ENCODE measurements at places on chromosomes 1 and 21.

- DNase-seq, result no peak
Measured at GRCh38 chr1:219160967-219161366, 12.7 kb upstream of the LYPLAL1 start.

GRCh38 chr1:196423612-196424011, 184.6 kb downstream of the KCNT2 start:
- DNase-seq, result no peak

DNA sequence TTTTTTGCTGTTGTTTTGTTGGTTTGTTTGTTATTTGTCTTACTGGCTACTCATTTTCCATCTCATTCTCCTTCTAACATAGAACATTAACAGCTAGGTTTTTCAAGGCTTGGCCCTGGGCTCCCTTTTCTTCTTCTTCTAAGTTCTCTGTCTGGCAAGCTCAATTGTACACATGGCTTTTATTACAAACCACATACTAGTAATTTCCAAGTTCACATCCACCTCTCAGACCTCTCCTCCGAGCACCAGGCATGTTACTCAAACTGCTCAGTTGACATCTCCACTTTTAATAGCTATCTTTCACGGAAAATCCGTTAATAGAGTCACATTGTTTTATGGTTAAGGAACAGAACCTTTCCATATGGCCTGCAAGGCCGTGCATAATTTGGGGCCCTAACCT, 736.9 kb upstream of the ADAMTS5 start:
- DNase-seq, result no peak

DNA sequence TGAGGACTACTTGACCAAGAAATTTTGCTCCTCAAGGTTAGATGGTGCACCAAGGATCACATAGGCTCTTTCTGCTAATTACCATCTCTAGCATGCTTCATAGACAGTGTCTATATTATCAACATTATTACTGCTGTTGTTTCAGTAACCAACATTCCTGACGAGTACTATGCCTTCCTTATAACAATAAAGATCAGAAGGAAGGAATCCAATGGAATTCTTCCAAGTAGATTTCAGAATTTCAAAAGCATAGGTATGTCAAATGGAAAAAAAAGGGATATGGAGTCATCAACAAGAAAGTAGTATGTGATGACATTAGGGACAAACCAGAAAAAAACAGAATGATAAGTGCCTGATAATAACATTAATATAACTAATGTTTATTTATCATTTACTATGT, 39.6 kb upstream of the LPGAT1 start:
- no peak for DNase-seq

- no peak for DNase-seq
Measured at GRCh38 chr1:31939484-31940329, 1.5 kb upstream of the PTP4A2 start.

- DNase-seq, result no peak
Measured at GRCh38 chr1:198939286-198939685, 300.4 kb downstream of the PTPRC start.

GRCh38 chr1:167150492-167150833, 56.6 kb downstream of the STYXL2 start:
- DNase-seq, result no peak

DNA sequence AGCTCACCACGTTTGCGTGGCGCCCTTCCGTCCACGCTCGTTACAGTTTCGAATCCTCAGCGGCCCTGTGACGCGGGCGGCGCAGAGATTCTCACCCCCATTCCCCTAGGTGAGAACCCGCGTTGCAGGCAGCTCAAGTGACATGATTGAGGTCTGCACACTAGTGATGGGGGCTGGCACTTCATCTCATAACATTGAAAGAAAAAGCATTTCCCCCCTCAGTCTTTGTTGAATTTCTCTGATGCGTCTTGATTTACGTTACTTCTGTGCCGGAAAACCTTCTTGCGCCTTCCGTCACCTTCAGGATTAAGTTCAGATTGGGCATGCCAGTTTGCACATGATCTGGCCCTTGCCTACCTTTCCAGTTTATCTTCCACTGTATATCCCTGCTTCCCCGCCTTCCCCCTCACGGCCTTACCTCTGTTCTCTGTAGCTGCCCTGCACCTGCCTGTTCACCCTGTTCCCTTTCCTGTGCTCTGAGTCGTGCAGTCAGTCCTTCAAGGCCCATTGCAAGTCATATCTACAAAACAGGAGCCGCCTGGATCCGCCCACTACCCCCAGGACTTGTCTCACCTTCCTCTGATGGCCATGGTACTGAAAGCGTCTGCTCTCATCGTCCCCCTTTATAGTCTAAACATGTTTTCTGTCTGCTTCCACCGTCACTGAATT, 1.1 kb downstream of the CTPS1 start:
- no peak for DNase-seq

DNA sequence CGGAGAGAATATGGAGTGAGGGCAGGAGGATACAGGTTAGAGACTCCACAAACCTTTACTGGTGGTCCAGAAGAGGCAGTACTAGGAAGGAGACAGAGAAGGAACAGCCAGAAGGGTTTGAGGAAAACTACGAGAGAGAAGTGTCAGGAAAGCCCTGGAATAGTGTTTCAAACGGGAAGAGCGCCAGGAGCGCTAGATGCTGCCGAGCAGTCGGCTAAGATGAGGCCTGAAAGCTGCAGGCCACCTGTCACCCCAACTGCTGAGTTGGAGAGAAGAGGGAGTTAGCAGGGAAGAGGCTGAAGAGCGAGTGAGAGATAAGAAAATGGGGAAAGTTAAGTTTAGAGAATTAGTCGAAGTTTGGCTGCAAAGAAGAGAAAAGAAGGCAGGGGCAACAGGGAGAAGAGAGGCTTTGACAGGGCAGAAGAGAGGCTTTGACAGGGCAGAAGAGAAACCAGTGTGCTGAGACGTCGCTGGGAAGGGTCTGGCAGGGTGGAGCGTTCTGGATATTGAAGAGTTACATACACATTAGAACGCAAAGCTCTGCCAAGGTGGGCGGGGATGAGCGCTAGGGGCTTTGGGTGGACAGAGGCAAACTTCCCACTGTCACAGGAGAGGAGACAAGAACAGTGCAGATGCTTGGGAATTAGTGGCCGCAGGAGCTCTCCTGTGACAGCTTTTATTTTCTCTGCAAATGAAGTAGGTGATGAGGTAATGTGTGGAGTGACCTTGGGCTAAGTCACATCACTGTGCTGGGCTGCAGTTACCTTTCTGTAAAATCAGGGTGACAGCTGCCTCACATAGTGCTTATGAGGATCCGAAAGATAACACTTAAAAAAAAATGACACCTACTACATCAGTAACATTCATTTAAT, 31.2 kb downstream of the PCSK9 start:
- no peak for DNase-seq

DNA sequence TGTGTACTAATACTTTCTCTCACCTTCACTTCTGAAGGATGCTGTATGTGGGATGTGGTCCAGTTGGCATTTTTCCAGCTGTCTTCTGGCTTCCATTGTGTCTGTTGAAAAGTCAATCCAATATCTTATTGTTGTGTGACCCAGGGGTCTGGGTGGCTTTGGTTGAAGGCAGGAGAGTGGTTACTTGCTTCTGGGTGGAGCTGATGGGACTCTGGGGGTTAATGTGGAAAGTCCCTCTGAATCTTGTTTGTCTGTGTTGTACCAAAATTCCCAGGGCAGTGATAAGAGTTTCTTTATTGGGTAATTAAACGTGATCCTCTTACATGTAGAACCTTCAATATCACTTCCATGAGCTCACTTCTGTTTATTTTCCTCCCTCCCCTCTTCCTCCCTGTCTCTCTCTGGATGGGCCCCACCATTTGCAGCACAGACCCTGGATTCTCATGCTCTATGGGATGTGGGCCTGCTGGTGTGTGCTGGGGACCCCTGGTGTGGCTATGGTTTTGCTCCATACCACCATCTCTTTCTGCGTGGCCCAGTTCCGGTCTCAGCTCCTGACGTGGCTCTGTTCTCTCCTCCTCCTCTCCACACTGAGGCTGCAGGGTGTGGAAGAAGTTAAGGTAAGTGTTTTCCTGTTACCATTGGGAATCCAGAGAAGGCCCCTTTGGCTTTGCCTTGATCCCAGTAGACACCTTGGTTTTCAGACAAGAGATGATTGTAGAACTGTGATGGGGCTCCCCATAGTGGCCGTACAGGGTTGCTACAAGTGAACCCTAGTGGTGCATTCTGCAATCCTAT, 71.5 kb downstream of the HHAT start:
- no peak for DNase-seq

DNA sequence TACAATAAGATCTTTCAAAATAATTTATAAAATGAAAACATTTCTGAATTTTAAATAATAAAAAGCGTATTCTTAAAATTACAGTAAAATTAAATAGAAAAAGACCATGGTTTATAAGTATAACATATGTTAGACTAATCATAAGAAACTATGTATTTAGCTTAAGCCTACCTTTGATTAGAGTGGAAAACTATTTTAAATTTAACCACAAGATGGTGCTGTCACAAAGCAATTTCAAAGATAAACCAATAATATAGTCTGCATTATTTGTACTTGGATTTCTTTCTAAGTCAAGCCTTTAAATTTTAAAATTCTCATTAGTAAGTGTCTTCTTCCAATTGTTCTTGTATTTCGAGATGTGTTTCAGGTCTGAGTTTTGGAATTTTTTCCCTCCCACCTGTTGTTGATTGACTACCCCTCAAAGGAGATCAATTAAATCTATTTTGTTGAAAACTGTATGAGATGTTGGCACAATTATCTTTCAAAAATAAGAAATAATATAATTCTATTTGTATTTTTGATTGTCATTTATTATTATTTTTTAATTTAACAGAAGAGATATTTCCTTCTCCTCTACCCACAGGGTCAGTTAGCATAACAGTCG, 459.8 kb downstream of the KCNT2 start:
- DNase-seq, result peak; percentile 14

DNA sequence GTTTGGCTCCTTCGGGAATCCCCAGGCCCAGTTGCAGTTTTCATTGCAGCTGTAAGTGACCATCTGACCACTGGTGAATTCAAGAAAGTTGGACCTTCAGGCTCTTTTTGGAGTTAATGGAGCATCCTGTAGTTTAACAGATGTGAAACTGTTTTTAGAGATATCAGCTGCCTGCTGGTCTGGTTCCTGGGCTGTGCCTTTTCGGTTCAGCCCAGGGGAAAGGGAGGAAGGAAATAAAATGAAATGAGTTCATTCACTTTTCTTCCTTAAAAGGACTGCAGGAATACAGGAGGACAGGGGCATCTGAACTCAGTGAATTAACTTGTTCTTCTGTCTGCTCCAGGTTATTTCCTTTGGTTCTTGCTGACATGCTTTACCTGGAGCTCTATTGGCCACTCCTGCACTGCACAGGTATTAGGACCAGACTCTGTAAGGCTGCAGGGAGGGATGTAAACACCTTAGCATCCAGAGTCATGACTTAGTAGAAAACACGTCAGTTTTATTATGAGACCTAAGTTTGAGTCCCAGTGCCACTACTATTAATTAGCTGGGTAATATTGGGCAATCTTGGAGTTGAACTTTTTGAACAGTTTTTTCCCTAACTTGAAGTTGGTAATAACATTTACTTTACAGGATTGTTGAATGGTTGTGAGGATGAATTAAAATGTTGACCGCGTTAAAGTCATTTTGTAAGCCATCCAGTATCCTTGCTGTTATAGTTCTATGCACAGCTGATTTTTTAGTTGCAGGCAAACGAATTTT, 83.6 kb downstream of the LRRC8D start:
- no peak for DNase-seq

DNA sequence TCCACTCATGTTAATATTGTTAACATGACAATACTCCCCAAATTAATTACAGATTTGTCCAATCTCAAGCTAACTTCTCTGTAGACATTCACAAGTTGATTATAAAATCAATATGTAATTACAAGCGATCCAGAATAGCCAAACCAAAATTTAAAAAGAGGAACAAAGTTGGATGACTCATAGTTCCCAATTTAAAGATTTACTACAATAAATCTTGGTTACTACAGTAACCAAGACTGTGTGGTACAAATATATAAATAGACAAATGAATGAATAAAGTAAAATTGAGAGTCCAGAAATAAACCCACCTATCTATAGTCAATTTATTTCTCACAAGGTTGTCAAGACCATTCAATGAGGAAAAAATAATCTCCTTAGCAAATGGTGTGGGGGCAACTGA, 7.1 kb upstream of the KRTAP10-4 start:
- no peak for DNase-seq

- no peak for DNase-seq
Measured at GRCh38 chr21:43879348-43880110, 14.5 kb downstream of the AGPAT3 start.

- DNase-seq, result no peak
Measured at GRCh38 chr1:89622895-89623294, 10.0 kb upstream of the LRRC8C start.

DNA sequence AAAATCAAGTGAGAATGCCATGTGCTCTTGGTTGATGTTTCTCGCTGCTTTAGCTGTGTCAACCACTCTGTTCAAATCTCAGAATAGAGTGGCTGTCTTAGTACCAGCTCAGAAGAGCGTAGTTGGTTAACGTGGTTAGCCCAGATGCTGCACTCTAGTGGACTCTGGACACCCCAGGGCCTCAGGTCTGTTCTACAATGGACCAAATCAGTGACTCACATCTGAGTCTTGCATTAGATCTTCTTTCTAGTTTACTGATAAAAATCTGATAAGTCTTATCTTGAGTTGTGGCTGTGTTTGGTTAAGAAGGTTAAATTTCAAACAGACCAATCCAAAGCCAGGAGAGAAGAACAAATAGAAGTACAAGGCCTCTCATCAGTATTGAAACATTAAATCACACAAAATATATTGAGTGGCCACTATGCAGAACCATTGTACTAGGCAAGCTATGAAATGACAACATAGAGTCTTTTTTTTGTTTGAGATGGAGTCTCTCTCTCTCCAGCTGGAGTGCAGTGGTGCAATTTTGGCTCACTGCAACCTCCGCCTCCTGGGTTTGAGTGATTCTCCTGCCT, 104.1 kb downstream of the NR5A2 start:
- DNase-seq, result no peak

DNA sequence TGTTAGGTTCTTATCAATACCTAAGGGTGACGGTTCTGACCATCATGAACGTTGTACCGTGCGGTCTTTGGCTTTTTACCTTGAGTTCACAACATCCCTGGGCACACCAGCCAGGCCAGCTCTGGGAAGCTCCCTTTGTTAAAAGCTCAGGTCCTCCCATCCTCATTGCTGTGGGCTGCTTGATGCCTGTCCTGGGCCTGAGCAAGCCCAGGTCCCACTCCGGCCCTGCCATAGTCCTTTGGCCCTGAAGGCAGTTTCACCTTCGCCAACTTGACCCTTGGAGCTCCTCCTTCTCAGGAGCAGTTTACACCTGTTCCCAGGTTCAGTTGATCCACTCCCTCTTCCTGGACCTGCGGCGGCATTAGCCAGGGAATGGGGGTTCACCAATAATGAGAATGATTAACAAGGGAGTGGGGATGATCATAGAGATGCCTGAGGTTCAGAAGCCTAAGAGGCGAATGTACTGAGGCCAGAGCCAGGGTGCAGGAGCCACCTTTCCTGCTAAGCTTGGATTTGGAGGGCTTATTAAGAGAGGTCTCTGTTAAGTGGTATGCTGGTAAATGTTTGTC, 40.2 kb downstream of the DHCR24 start:
- DNase-seq, result no peak

DNA sequence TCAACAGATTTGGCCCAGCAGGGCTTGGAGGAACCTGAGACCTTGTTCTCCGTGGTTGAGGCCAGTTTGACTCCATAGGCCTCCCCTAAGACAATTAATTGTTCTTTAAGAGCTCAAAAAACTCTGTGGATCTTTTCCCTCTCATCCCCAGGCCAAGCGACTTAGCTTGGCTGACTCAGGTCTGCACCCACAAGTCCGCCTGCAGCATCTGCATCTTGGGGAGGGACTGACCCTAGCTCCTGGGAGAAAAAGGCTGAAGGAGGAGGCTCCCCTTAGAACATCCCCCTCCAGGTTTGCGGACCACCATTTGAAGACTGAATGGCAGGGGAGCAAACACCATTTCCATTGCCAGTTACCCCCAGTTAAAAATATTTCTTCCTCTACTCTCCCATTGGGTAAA, 1.5 kb upstream of the HES2 start:
- no peak for DNase-seq
